ENCODE measurements at places on chromosomes 16 and 17. TPM values are rescaled to one million over a fixed set of nuclear protein-coding genes. Genes with fewer than 3 reads are reported as not detected.

- H3K36me3 ChIP-seq: no peaks in the 10 kb centered on the region
- no peak overlapping the region for H3K4me3 ChIP-seq
- H3K27me3 ChIP-seq: no peaks in the 10 kb centered on the region
These were observed 4.9 kb downstream of the CYBA start for GRCh38 chr16:88645941-88646340.

GRCh38 chr17:81050645-81051625 lies 16.0 kb downstream of the BAIAP2 start:
- no peak for DNase-seq
- peak overlapping the region; percentile 95 for H3K27ac ChIP-seq
- H3K4me3 ChIP-seq: no peak overlapping the region
- peaks cover 8% of the 10 kb centered on the region for H3K4me1 ChIP-seq

COL1A1 gene
- 1,330 TPM for total RNA-seq

GRCh38 chr17:15257258-15257788 lies 7.8 kb downstream of the PMP22 start:
- DNase-seq: peak; percentile 85
- H3K27ac ChIP-seq: peak overlapping the region; percentile 34
- no peak overlapping the region for H3K4me3 ChIP-seq
- peaks cover 18% of the 10 kb centered on the region for H3K4me1 ChIP-seq
- no peaks in the 10 kb centered on the region for H3K27me3 ChIP-seq
- peaks cover 17% of the 10 kb centered on the region for H3K36me3 ChIP-seq

TP53TG3D gene
- not detected for total RNA-seq

FHOD1 gene
- 129 TPM for total RNA-seq

DNA sequence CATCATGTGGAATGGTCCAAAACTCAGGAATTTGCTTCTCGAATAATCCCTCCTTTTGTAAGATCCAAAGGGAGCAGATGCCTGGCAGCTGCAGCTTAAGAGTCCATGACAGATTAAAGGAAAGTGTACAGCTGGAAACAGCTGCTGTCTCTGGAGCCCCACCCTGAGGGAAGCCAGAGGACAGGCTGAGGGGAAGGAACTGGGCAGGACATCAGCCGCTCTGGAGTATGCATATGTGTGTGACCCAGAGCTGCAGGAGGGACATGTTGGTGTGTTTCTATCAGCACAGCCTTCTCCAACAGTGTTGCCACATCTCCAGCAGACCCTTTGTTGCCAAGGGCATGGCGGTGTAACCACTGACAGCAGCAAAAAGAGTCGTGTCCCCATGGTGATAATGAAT lies 46.2 kb downstream of the CYB561 start:
- peaks cover 26% of the 10 kb centered on the region for H3K36me3 ChIP-seq
- DNase-seq: peak; percentile 99
- peaks cover 5% of the 10 kb centered on the region for H3K4me1 ChIP-seq
- no peak overlapping the region for H3K4me3 ChIP-seq

GRCh38 chr17:57871155-57871554 lies 21.3 kb upstream of the MRPS23 start:
- peaks cover 44% of the 10 kb centered on the region for H3K4me1 ChIP-seq
- H3K4me3 ChIP-seq: no peak overlapping the region
- DNase-seq: no peak
- H3K27ac ChIP-seq: no peak overlapping the region
- H3K36me3 ChIP-seq: no peaks in the 10 kb centered on the region

- no peaks in the 10 kb centered on the region for H3K36me3 ChIP-seq
- H3K4me1 ChIP-seq: peaks cover 9% of the 10 kb centered on the region
- H3K4me3 ChIP-seq: no peak overlapping the region
- H3K27me3 ChIP-seq: no peaks in the 10 kb centered on the region
These were observed 2.7 kb downstream of the MYO18A start for GRCh38 chr17:29177541-29177870.

CTRB1 gene
- not detected for total RNA-seq

GRCh38 chr17:55931446-55931845 lies 180.6 kb downstream of the PCTP start:
- no peak overlapping the region for H3K27ac ChIP-seq
- H3K4me1 ChIP-seq: no peaks in the 10 kb centered on the region
- no peak for DNase-seq
- H3K36me3 ChIP-seq: no peaks in the 10 kb centered on the region
- H3K27me3 ChIP-seq: no peaks in the 10 kb centered on the region

GRCh38 chr16:85673529-85674417 lies 15.0 kb downstream of the GINS2 start:
- peaks cover 42% of the 10 kb centered on the region for H3K36me3 ChIP-seq
- peak overlapping the region; percentile 52 for H3K27ac ChIP-seq
- H3K4me1 ChIP-seq: peaks cover 10% of the 10 kb centered on the region
- H3K4me3 ChIP-seq: no peak overlapping the region
- no peaks in the 10 kb centered on the region for H3K27me3 ChIP-seq

- no peaks in the 10 kb centered on the region for H3K27me3 ChIP-seq
- no peak overlapping the region for H3K27ac ChIP-seq
- no peak overlapping the region for H3K4me3 ChIP-seq
- no peaks in the 10 kb centered on the region for H3K36me3 ChIP-seq
These were observed 785.6 kb upstream of the SOX9 start for GRCh38 chr17:71335212-71335611.

DNA sequence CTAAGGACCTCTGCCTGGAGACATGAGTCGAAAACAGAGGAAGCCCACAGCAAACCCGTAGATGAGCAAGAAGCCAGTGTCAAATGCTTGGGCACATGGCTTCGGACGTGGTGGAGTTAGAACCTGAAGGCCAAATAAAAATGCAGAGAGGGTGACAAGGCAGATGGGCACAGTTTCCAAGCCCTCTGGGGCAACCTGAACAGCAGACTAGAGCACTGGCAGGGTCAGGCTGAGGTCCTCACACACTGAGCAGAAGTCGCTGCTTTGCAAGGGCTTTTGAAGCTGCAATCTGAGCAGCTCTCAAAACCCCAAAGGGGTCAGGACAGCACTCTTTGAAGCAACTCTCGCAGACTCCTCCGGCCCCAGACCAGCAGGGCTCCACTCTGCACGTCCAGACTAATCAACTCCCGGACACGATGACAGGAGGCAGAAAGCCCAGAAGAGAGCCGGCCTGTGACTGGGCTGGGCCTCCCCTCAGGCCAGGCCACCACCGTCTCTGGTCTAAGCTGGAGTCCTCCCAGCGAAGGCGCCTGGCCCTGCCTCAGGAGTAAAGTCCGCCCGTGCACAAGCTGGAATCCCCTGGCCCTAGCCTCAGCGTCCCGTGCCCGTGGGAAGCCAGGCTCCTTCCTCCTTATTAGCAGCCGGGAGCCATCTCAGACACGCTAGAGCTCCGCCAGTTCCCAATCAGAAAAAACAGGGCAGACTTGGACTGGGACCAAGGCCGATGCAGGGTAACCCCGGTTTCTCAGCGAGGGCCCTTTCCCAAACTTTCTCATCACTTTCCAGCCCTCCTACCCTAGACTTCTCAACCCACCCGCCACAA lies 924 bp downstream of the SMARCD2 start:
- H3K36me3 ChIP-seq: peaks cover 3% of the 10 kb centered on the region
- H3K4me1 ChIP-seq: peaks cover 29% of the 10 kb centered on the region
- H3K27me3 ChIP-seq: no peaks in the 10 kb centered on the region
- peak overlapping the region; percentile 75 for H3K4me3 ChIP-seq
- peak; percentile 91 for DNase-seq

DNA sequence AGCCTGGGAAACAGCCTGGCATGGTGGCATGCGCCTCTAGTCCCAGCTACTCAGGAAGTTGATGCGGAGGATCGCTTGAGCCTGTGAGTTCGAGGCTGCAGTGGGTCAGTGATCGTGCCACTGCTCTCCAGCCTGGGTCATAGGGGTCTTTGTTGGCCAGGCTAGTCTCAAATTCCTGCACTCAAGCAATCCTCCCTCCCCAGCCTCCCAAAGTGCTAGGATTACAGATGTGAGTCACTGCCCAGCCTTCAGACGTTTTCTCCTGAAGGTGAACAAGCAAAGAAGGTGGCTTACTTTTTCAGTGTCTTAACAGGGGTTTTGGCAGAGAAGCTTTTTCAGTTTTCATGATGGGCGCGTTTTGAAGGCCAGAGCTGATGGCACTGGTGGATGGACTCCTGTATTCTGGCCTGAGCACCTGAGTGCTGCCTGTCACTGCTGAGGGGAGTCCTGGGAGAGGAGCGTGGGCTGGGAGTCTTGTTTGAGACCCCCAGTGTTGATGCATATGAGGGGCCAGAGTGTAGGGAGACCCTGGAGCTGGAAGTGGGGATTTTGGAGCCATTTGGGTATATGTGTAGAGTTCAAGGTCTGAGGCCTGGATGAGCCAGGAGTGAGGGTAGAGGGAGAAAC lies 41.4 kb downstream of the FOXK2 start:
- no peak overlapping the region for H3K27ac ChIP-seq
- no peak overlapping the region for H3K4me3 ChIP-seq
- peaks cover 5% of the 10 kb centered on the region for H3K4me1 ChIP-seq
- H3K27me3 ChIP-seq: no peaks in the 10 kb centered on the region
- DNase-seq: no peak
- H3K36me3 ChIP-seq: peaks cover 3% of the 10 kb centered on the region

IGFALS gene
- total RNA-seq: 4.4 TPM
